Stimulated activated CD8-positive, alpha-beta memory T cell treated with anti-CD3 and anti-CD28 coated beads, Interleukin-4, amount 100 ng/mL, for 1 hour (primary cell): ENCODE measurements at places on chromosomes 5 and 9.

DNA sequence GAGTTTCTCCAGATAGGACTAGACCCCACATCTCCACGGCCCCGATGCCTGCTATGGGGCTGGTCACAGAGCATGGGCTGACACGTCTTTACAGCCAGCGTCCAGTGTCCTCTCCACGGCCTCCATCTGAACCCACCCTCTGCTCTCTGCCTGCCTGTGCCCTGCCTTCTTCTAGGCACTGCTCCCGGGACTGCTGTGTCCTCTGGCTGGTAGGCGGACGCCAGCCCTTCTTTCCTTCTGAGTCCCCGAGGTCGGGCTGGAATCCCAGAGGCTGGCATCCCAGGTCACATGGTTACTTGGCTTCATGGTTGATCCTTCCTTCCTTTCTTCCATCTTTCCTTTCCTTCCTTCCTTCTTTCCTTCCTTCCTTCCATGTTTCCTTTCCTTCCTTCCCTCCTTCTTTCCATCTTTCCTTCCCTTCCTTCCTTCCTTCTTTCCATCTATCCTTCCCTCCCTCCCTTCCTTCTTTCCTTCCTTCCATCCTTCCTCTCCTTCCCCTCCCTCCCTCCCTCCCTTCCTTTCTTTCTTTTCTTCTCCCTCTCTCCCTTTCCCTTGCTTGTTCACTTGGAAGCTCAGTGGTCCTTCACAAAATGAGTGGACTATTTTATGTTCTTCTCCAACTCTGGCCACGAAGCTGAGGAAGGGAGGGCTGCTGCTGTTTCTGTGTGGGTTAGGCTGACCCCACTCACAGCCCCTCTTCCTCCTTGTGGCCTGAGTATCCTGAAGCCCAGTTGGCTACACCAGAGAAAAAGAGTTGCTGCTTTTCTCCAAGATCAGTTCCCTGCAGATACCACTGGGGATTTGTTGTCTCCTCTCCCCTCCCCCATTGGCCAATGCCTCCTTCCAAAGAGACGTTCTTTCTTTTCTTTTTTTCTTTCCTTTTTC is 66.8 kb upstream of the NEURL1B start:
- DNase-seq: no peak

GRCh38 chr5:177313561-177314259 is 2.0 kb upstream of the MXD3 start:
- DNase-seq: no peak

GRCh38 chr5:66454186-66455078 is 141.8 kb upstream of the MAST4 start:
- no peak for DNase-seq

GRCh38 chr5:113606298-113607134 is 93.0 kb downstream of the YTHDC2 start:
- DNase-seq: no peak

DNA sequence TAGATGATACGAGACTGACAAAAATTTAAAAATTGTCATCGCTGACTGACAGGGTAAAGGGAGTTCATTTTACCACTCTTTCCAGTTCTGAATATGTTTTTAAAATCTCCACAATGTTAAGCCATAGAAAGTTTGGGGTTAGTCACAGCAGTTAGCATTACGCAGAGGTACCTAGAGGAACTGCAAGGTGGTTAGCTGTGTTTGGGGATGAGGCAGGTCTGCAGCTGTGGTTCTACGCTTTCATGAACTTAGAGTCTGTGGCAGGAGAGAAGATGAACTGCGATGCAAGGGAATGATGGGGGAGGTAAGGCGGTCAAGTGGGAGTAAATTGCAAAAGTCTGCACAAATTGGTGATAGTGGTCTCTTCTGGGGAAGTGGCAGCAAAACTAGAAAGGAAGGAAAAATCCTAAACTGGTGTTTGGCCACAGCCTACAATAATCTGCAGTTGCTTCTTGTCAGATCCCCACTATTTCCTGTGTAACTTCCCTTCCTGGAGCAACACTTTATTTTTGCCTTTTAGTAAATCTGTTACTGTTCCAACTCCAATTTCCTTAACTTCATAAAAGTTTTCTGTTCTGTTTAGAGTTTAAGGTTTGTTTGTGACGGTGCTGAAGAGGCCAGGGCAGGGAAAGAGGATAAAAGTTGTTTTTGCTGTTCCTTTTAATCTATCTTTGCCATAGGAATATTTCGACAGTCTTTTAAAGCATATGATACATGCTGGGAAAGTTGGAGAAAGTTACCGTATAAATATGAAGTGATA is 38.6 kb upstream of the SNX2 start:
- DNase-seq: no peak

DNA sequence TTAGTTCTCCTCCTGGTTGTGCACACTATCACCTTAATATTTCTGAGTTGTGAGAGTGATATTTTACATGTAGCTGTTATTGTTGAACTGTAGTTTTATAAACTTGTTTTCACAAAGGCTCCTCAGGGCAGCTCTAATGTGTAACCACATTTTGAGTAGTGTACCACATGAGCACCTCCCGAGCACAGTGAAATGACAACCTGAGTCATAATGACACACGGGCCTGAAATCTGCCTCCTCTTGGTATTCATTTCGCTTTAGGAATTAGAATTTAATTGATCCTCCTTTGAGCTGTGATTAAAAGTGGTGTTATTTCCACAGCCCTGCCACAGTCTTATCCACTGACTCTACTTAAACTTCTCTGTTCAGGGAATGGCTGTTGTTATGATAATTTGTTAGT is 7.9 kb downstream of the MTRR start:
- DNase-seq: no peak

- DNase-seq: no peak
These were observed 632.4 kb upstream of the TYRP1 start for GRCh38 chr9:12060811-12061210.
